H1 (cell line): ENCODE measurements at places on chromosomes 4 and X. TPM values are rescaled to one million over a fixed set of nuclear protein-coding genes. Genes with fewer than 3 reads are reported as not detected.
A peak's percentile ranks its signal among the peaks of the same experiment; 100 is the strongest.

GRCh38 chrX:53950130-53950733 lies 94.0 kb downstream of the PHF8 start:
- no peak for DNase-seq

GRCh38 chr4:80228460-80228859 lies 31.2 kb downstream of the PRDM8 start:
- no peak for DNase-seq

GRCh38 chr4:185945906-185946305 lies 123.0 kb upstream of the TLR3 start:
- no peak for DNase-seq

DNA sequence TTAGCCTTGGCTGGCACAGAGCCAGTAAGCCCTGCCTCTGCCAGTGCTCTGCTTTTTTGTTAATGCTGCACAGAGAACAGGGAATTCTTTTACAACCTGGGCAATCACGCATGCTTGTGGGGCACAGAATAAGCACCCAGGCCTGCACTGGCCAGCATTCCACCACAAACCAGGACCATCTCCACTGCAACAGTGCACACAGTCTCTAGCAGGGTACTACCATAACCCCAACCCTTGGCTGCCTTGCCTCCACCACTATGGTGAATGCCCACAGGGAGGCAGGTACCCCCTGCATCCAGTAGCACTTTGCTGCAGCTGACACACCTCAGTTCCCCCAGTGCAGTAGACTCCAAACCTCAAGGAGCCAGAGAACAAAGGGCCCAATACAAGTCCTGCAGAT lies 19.2 kb upstream of the FAAH2 start:
- no peak for DNase-seq

- no peak for DNase-seq
Measured at GRCh38 chrX:10922159-10922558, 189.0 kb upstream of the HCCS start.

SSX2 gene
- not detected in 2 replicates for total RNA-seq

FAM47E gene
- 1.3 and 1.7 TPM in 2 replicates for total RNA-seq

GALNTL6 gene
- 0.17 and 0.32 TPM in 2 replicates for total RNA-seq

- DNase-seq: no peak
Measured at GRCh38 chr4:171553961-171554360, 259.2 kb upstream of the GALNTL6 start.

DNA sequence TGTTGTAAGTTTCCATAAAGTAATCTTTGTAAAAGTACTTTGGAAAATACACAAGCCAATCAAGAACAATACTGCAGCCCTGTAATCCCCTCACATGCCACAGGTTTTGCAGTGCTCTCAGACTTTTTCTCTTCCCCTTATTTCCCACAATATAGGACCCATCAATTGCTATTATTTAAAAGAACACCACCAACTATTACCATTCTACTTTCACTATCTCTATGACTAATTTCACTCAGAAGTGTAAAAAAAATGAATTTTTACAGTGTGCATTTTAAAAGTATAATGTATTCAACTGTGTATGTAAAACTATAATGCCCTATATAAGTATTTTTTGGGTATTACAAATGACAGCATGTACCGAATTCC lies 1.7 kb downstream of the ATP8A1 start:
- DNase-seq: no peak

- no peak for DNase-seq
Measured at GRCh38 chr4:126705266-126705665, 927.5 kb upstream of the INTU start.

GRCh38 chr4:53920116-53920515 lies 144.3 kb downstream of the CHIC2 start:
- DNase-seq: no peak

DNA sequence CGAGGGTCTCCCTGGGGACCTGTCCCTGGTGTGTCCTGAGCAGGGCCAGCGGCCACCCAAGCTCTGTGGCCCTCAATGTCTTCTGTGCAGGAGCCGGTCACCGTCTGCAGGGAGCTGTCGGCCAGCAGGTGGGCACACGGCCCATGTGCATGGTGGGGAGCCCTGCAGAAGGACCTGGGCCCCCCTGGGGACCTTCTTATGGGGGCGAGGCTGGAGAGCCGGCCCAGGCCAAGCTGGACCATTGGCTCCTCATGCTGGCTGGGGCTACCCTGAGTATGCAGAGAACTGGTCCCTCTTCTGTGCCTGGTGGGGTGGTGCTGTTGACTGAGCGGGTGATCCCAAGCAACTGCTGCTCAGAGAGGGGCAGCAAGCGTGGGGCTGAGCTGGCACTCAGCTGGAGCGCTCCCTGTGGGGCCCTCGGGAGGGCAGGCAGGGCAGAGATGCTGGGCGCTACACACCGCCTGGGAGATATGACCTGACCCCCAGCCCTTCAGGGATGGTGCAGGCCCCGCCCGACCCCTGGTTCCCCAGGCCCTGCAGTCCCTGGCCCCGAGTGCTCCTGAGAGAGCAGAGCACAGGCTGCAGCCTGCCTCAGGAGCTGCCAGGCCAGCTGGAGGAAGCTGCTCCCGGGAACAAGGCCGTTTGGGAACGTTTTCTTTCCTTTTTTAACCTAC lies 14.8 kb downstream of the NAT8L start:
- DNase-seq: no peak

GABRB1 gene
- 0.22 TPM in 1 of 2 replicates, not detected in the other for total RNA-seq

- DNase-seq: no peak
Measured at GRCh38 chr4:132203618-132204017, 945.5 kb upstream of the PCDH10 start.

DNA sequence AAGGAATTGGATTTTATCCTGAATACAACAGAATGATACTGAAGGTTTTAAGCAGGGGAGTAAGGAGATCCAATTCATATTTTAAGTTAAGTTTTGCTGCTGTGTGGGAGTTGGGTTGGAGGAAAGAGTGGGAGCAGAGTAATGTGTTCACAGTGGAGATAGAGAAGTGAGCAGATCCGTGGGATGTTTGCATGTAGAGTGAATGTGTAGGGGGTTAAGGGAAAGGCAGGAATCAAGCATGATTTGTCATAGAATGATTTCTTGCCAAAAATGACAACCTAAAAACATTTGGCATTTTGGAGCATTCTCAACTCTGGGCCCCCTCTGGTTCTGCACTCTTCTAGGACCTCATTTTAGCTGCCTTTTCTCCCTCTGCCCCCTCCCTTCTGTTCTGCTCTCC lies 76.6 kb downstream of the ARHGAP10 start:
- DNase-seq: no peak

PPARGC1A gene
- total RNA-seq: 1.4 and 1.5 TPM in 2 replicates

CPZ gene
- total RNA-seq: 28.8 and 31.5 TPM in 2 replicates

- DNase-seq: no peak
Measured at GRCh38 chr4:48138936-48139335, 4.9 kb upstream of the TXK start.

NUDT6 gene
- 4.9 and 5.0 TPM in 2 replicates for total RNA-seq

FGB gene
- total RNA-seq: not detected in 2 replicates

GRCh38 chrX:65596270-65597034 lies 61.9 kb upstream of the LAS1L start:
- DNase-seq: no peak

- DNase-seq: no peak
Measured at GRCh38 chrX:9905288-9905687, 61.9 kb upstream of the CLDN34 start.

SLC7A11 gene
- 15.6 and 17.0 TPM in 2 replicates for total RNA-seq

NAT8L gene
- total RNA-seq: 10.8 and 11.5 TPM in 2 replicates

MAP9 gene
- total RNA-seq: 18.6 and 18.9 TPM in 2 replicates

- DNase-seq: no peak
Measured at GRCh38 chrX:40661489-40661888, 14.1 kb upstream of the CXorf38 start.

- DNase-seq: no peak
Measured at GRCh38 chr4:47145630-47146029, 114.3 kb downstream of the GABRB1 start.

GRCh38 chr4:1414831-1415680 lies 8.8 kb upstream of the NKX1-1 start:
- DNase-seq: no peak

EIF2S3 gene
- total RNA-seq: 244 and 259 TPM in 2 replicates

SLITRK4 gene
- total RNA-seq: 8.1 and 8.2 TPM in 2 replicates

- no peak for DNase-seq
Measured at GRCh38 chr4:88008122-88008742, 797 bp downstream of the PKD2 start.

- peak; percentile 96 for DNase-seq
Measured at GRCh38 chrX:1391370-1391706, 575 bp downstream of the SLC25A6 start.

DNA sequence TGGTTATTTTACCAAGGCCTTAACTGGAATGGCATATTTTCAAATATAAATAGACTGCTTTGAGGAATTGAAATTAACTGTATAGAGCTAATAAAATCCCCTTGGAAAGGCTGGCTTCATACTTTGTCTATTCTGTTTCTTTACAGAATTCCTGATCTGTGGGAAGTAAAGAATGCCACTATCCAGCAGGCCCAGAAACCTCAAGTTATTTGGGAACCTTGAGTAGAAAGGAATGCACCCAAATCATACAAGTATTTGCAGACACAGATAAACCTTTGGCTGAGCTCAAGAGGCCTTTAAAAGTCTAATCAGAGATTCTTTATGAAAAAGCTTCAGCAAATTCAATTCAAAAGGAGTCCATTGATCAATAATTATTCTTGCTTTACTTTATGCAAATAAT lies 975.7 kb upstream of the PABPC4L start:
- no peak for DNase-seq

- no peak for DNase-seq
Measured at GRCh38 chrX:153030801-153031200, 25.5 kb upstream of the PNMA3 start.

GRCh38 chrX:42678133-42678532 lies 99.8 kb downstream of the PPP1R2C start:
- no peak for DNase-seq

FAM193A gene
- 26.2 and 27.2 TPM in 2 replicates for total RNA-seq

DNA sequence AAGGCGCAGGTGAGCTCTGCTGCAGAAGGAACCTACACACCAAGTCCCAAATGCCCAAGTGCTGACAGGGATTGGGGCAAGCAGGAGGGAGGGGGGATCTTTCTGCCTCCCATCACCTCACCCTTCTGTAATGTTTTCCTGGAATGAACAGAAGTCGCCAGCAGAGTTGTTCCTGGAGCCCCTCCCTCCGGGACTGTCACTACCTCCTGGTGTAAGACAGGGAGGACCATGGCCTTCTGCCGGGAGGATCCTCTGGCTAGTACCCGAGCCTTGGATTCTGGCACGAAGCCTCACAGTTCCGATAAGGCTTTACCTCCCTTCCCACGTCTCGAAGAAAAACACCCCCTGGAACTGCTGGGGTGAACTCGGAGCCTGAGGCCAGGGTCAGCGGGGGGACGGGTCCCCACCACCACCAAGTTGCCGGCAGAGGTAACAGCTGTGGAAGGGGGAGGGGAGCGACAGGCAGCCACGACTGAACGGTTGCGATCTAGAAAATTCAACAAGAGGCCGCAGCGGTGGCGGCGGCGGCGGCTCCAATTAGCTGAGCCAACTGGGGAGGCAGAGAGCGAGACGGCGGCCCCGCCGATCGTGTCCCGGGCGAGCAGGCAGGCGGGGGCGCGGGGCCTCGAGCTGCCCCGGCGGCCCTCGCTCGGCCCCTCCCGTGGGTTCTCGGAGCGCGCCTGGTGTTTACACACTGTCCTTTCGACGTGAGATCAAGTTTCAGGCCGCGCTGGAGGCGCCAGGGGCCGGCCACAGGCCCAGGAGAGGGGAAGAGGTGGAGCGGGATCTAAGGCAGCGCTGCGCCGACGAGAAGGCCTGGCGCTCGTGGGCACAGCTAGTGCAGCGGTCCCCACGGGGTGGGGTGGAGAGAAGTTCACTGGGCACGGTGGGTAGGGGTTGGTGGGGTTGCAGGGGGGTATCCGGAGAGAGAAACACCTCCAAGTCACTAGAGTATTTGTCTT lies 53.7 kb upstream of the BCOR start:
- peak; percentile 49 for DNase-seq

SCML2 gene
- 18.9 and 21.3 TPM in 2 replicates for total RNA-seq

- DNase-seq: no peak
Measured at GRCh38 chr4:113302051-113302450, 252.6 kb downstream of the ANK2 start.

DNA sequence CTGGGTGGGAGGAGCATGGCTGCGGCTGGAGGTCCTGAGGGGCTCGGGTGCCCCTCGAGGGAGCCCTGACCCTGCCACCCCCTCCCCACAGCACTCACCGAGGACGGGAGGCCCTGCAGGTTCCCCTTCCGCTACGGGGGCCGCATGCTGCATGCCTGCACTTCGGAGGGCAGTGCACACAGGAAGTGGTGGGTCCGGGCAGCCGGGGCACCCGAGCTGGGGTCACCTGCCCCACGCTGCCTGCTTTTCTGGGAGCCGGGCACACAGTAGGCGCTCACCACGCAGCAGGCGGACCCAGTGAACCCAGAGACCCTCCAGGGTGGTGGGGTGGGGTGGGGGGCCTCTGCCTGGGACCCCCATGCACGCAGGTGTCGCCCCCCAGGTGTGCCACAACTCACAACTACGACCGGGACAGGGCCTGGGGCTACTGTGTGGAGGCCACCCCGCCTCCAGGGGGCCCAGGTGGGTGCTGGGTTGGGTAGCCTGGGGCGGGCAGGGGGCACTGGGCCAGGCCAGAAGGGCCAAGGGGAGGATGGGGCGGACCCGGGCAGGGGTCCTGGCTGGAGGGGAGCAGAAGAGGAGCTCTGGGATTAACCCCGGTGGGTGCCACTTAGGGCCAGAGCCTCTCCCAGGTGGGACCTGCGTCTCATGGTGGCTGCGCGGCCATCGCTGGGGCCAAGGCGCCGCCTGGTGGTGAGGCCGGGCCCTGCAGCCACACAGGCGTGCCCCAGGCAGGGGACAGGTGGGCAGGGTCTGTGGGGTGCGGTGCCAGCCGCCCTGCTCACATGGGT lies 1.4 kb downstream of the HGFAC start:
- DNase-seq: peak; percentile 93

DNA sequence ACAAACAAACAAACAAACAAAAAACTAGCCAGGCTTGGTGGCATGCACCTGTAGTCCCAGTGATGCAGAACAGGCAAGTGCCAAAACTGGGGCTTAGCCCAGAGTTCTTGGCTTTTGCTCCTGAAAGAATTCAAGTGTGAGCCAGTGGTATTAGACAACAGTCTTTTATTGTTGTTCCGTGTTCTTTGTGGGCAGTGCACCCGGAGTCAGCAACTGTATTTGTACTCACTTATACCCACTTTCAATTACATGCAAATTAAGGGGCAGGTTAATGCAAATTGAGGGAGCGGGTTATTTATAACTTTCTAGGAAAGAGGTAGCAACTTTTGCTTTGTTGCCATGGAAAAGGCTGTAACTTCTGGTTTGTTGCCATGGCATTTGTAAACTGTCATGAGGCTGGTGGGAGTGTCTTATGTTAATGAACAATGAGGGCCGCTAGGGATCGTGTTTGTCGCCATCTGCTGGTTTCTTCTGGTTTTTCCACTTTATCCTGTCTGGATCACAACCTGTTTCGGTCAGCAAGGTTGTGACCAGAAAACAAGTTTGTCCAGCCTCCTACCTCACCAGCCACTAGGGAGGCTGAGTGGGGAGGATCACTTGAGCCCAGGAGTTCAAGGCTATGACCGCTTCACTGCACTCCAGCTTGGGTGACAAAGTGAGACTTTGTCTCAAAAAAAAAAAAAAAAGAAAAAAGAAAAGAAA lies 88.8 kb upstream of the ESX1 start:
- DNase-seq: peak; percentile 70

GRCh38 chr4:119237201-119237600 lies 24.7 kb downstream of the USP53 start:
- no peak for DNase-seq
